T-helper 22 cell (primary cell): ENCODE measurements at places on chromosomes 1 and 21.

DNA sequence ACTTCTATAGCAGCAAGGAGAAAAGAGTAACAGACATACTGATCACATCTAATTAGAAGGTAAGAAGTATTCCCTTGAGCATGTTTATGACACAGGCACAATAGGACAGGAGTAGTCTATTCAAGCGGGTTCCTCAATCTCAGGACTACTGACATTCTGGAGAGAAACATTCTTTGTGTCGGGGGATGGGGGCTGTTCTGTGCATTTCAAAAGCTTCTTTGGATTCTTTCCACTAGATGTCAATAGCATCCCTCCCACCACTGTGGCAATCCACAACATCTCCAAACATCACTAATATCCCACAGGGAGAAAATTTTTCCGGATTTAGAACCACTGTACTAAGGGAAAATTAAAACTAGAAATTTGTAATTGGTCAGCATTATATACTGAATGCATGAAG is 56.9 kb downstream of the ADAMTS5 start:
- DNase-seq: no peak

GRCh38 chr1:2083666-2084065 is 33.5 kb downstream of the PRKCZ start:
- DNase-seq: no peak

DNA sequence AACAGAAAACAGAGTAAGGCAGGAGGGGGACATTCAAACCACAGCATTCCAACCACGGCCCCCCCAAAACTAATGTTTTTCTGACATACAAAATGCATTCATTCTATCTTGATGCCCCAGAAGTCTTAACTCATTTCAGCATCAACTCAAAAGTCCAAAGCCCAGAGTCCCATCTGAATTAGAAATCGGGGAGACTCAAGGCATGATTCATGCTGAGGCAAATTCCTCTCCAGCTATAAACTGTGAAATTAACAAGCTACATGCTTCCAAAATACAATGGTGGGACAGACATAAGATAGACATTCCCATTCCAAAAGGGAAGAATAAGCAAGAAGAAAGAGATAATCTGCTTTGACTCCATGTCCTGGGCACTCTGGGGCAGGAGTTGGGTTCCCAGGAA is 73.9 kb downstream of the KCNJ15 start:
- DNase-seq: no peak

- DNase-seq: no peak
Observed at GRCh38 chr1:17251246-17251645, 2.3 kb downstream of the PADI3 start.

DNA sequence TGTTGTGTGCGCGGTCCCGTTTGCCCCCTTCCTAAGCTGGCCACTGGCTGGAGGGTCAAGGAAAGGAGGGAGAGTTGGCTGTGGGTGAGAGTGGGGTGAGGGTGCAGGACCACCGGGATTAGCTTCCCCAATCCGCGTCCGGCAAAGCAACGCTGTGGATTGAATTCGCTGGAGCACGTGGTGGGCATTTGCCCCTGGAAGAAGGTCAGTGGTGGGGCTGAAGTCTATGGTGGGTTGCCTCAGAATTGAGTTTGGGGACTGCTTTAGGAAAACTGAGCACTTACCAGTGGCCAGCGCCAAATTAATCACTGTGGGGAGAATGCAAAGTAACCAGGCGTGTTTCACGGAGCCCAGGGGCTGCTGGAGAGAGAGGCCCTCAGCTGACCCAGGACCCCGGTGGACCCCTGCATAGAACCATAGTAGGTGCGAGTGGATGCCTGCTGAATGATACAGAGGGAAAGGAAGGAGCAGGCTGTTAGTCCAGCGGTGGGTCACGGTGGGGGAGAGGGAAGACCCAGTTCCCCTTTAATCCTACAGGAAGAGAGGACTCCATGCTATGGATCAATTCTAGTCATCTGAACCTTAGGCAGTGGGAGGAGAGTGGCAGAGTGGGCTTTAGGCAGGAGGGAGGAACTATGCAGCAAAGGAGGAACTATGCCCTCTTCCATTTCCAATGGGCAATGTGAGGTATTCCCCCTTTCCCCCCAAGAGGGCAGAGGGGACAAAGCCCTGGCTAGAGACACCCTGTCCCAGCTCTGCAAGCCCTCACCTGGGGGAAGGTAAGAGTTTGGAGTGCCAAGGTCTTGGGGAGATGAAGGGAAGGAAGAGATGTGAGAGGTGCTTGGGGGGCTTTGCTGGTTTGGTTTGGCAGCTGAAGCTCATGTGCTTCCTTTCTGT is 1.2 kb downstream of the TNFRSF8 start:
- no peak for DNase-seq

DNA sequence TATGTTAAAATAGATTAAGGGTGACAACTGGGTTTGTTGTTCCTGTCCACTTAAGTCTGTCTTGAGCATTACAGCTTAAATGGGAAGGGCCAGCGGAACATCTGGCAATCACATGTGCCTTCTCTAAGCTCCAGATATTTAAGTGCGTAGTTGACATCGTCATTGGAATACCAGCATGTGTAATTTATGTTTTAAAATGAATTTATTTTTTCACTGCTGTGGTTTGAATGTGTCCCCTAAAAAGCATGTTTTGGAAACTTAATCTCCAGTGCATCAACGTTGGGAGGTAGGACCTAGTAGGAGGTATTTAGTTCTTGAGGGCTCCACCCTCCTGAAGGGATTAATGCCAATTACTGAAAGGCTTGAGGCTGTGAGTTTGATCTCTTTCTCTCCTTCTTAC is 13.4 kb downstream of the ZCCHC17 start:
- DNase-seq: no peak

- DNase-seq: no peak
Observed at GRCh38 chr1:223837687-223838086, 8.1 kb downstream of the TP53BP2 start.
